ENCODE measurements at places on chromosomes 4 and X.

DNA sequence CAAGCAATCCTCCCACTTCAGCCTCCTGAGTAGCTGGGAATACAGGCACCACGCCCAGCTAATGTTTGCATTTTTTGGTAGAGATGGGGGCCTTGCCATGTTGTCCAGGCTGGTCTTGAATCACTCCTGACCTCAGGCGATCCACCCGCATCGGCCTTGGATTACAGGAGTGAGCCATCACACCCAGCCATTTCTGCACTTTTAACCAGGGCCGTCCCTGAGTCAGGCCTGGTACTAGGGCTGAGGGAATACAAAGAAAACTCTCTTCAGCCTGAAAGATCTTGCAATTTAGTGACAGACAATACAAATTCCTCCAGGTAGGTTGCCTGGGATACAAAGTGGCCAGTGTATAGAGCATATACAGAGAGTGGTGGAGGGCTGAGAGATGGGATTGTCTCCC lies 65.8 kb downstream of the BCOR start:
- no peak for DNase-seq

DNA sequence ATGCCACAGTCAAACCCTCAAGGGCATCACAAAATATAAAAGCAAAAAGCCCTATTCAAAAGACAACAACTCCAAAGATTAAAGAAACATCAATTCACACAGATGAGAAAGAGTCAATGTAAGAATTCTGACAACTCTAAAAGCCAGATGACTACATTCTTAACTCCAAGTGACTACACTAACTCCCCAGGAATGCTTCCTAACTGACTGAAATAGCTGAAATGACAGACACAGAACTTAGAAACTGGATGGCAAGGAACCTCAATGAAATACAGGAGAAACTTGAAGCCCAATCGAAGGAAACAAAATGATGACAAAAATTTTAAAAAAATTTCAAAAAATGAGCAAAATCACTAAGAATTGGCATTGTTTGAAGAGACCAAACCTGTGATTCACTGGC lies 1047.6 kb upstream of the PCDH10 start:
- DNase-seq, result no peak

- peak; percentile 51 for DNase-seq
Observed at GRCh38 chrX:126820700-126821420, 1.3 kb downstream of the PRR32 start.

GRCh38 chr4:139861471-139861870 lies 195.9 kb downstream of the MGST2 start:
- DNase-seq, result no peak

DNA sequence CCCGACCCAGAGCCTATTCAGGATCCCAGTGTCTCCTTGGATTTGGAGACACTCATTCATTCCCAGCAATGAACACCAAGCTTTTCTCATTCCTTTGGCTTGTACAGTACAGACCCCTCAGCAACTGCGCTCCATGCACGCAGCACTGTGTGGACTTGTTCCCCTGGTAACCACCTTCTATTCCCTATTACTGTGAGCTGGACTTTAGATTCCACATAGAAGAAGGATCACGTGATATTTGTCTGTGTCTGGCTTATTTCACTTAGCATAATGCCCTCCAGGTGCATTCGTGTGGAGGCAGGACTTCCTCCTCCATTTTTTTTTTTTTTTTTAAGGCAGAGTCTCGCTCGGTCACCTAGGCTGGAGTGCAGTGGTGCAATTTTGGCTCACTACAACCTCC lies 106.4 kb downstream of the PHKA2 start:
- DNase-seq, result no peak

DNA sequence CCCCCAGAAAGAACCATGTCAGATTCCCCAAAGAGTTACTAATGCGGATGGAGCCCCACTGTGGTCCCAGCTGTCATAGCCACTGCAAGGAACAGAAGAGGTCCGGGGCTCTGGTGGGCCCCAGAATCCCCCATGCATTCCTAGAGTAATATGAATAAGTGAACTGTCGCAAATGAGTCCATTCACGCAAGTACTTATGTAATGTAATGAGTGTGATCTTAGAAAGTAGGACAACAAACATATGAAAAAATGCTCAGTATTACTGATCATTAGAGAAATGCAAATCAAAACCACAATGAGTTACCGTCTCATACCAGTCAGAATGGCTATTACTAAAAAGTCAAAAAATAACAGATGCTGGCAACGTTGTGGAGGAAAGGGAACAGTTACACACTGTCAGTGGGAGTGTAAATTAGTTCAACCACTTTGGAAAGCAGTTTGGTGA lies 141.5 kb upstream of the RBPJ start:
- no peak for DNase-seq

- DNase-seq, result no peak
Observed at GRCh38 chr4:17494258-17495190, 17.4 kb downstream of the QDPR start.

DNA sequence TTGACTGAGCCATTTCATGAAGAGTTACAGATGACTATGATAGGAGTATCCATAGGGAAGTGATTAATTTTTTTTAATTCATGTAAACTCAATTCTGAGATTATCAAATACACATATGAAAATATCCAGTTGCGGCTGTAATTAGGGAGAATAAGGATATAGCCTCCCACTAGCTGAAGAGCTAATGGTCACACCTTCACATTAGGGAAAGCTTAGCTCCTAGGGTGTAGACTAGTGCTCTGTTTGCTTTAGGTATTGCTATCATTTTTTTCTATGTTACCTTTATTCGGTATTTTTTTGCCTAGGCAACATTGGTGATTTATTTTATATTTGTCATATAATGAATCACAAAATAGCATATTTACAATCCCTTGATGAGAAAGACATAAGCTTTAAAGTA lies 39.6 kb upstream of the EPGN start:
- no peak for DNase-seq

GRCh38 chr4:95181243-95181995 lies 367.4 kb downstream of the UNC5C start:
- no peak for DNase-seq

DNA sequence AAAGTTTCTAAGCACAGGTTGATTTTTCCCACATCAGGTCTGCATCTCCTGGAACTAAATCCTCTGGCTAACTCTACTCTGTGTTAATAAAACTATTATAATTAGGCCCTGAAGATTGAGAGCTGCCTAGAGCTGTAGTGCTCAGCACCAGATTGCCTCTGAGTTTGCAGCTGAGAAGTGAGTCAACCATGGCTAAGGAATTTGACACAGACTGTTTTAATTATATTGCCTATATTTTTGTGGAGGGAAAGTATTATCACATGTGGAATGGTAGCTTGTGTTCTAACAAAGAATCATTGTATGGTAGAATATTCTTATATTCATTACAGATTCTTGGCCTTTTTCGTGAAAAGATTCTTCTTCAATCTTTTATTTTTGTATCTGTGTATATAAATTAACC lies 1907.6 kb upstream of the TENM3 start:
- no peak for DNase-seq

DNA sequence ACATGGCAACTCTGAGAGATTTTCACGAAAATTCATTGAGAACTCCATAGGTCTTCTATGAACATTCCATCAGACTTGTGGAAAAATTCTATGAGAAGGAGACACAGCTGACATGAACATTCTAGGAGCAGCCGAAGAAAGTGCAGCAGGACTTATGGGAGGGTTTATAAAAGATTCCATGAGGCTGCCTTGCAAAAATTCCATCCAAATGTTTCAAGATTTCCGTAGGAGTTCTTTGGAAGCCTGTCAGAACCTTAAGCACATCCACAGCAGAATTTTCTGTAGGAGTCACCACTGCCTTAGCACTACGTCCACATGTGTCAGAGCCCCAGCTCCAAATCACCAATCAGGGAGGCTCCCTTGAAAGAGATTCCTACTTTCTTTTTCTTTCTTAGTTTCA lies 67.0 kb upstream of the MSX1 start:
- DNase-seq, result no peak

GRCh38 chr4:139753686-139754085 lies 88.1 kb downstream of the MGST2 start:
- DNase-seq, result no peak

DNA sequence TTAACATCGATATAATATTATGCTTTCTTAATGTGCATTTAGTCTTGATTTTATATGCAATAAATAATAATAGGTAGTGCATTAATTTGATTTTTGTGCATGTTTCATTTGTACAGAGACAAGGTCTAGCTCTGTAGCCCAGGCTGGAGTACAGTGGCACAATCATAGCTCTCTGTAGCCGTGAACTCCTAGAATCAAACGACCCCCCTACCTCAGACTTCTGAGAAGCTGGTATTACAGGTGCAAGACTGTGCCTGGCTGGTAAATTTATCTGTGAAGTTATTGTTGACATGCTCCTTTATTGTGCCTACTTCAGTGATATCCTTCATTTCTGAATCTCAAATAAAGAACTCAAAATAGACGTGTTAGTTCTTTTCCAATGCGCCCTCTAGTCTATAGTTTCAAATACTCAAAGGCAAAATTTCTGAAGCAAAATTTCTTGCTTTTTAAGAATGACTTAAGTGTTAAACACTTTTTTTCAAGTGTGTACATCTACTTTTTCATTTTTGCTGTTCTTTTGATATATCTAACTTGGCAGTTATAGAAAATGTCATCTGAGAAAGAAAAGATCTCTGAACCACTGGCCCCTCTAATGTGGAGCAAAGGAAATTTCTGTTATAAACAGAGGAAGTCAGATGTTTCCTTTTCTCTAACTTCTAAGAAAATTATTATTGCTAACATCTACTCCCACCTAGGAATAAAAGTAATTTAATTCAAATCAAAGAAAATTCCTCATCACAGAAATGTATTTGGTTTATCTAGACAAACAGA lies 28.3 kb upstream of the GUCY1A1 start:
- no peak for DNase-seq

DNA sequence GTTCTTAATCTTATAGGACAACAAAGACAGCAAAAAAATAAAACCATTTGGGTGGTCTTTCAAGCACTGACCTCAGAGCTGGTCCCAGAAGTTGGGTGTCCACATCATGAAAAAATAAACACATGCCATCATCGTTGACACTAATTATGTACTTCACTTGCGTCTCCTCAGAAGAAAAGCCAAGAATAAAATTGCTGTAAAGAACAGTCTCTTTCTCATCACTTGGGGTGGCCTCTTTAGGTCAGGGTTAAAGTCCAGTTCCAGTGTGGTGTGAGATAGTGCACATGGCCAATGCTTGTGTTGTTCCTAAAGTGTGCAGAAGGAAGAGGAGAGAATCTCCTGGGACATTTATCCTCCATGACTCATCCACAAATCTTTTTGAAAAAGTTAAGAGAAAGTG lies 49.5 kb upstream of the IBSP start:
- no peak for DNase-seq

All from Right ventricle myocardium superior (tissue), 1 donor.